ENCODE measurements at places on chromosomes 1 and 21. TPM values are rescaled to one million over a fixed set of nuclear protein-coding genes. Genes with fewer than 3 reads are reported as not detected.

FCRLB gene
- 0.30 TPM for polyA plus RNA-seq

CATSPERE gene
- polyA plus RNA-seq, result not detected

FPGT gene
- 12.7 TPM for polyA plus RNA-seq

CD1E gene
- not detected for polyA plus RNA-seq
